Activated T-helper 2 cell treated with anti-CD3 and anti-CD28 coated beads, Interferon-gamma antibody, Interleukin-2, Interleukin-4, amounts not matched to agents 10 μg/mL and 5 μg/mL and 100 μg/mL, durations not matched to agents 14 hours and 24 hours and 36 hours (primary cell): ENCODE measurements at places on chromosomes 13 and 19.

GRCh38 chr19:35295792-35296462 is 4.0 kb downstream of the MAG start:
- no peak for DNase-seq

DNA sequence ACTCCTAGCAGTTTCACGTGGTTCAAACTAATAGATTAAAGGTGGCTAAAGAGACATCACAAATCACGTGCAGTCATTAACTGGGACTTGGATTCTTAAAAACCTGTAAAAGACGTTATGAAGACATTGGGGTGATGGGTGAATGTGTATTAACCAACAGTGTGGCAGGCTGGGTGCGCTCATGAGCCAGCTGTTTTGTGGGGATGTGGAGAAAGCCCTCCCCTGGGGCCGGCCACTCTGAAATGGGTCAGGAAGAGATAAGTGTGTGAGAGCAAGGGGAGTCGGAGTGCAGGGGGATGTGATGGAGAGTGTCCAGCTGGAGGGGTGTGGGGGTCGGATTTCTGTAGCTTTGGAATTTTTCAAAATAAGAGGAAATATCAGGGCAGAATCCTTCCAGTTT is 10.4 kb downstream of the UPF1 start:
- no peak for DNase-seq

- no peak for DNase-seq
Observed at GRCh38 chr13:94160875-94161274, 318.6 kb downstream of the DCT start.

DNA sequence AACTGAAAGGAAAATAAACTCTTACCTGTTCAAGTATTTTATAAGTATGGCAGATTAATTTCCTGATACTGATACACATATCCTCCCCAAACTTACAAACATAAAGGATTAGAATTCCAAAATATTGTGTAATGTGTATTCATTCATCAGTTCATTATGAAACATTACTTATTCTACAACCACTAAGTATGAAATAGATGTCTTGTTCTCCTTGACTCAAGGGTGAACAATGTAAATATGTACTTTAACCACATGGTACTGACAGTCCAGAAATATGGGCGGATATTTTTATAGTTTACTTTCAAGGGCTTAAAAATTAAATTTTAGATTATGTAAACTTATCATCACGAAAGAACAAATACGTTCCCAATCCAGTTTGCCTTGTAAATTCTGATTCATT is 334.0 kb downstream of the LIG4 start:
- DNase-seq: no peak

GRCh38 chr13:93984876-93985275 is 494.6 kb downstream of the DCT start:
- no peak for DNase-seq

- no peak for DNase-seq
Observed at GRCh38 chr13:77239312-77239711, 87.6 kb downstream of the MYCBP2 start.

- DNase-seq: no peak
Observed at GRCh38 chr13:46265292-46265691, 53.6 kb downstream of the LRRC63 start.

DNA sequence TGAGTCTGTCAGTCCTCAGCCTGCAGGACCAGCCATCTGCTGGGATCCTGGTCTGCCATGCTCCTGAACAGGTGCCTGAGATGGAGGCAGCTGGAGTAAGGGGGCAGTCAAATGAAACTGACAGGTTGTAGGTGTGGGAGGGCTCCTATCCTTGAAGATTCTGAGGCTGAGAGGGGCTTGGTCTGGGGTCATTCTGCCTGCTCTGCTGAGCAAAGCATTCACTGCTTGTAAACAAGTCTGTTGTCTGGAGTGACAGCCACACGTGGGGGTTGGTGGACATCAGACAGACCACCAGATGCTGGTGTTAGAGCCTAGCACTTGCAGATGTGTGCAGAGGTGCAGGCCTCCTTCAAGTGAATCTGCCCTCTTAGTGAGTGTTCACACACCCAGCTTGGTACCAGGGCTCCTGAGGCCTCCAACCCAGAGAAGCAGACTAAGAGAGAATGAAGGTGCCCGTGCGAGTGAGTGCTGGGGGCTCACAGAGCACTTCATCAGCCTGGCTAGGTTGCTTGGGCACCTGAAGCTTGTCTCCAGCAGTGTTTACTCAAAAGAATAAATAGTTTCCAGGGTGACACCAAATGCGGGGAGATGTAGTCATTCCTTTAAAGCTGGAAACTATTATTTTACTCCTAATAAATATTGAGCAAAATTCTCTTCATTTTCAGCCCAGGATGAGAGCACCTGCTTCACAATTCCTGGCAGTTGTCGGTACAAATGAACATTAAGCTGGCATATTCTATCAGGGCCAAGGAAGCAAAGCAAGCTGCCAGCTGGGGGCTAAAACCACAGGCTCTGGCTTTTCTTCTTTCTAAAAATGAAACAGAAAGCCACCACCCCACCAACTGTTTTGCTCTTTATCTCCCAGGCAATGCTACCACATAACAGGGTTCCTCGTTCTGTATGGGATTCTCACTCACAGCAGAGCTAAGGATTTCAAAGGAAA is 82.3 kb downstream of the RNASEH2B start:
- DNase-seq: peak; percentile 41

GRCh38 chr19:1901940-1902404 is 3.2 kb upstream of the ADAT3 start:
- DNase-seq: no peak

DNA sequence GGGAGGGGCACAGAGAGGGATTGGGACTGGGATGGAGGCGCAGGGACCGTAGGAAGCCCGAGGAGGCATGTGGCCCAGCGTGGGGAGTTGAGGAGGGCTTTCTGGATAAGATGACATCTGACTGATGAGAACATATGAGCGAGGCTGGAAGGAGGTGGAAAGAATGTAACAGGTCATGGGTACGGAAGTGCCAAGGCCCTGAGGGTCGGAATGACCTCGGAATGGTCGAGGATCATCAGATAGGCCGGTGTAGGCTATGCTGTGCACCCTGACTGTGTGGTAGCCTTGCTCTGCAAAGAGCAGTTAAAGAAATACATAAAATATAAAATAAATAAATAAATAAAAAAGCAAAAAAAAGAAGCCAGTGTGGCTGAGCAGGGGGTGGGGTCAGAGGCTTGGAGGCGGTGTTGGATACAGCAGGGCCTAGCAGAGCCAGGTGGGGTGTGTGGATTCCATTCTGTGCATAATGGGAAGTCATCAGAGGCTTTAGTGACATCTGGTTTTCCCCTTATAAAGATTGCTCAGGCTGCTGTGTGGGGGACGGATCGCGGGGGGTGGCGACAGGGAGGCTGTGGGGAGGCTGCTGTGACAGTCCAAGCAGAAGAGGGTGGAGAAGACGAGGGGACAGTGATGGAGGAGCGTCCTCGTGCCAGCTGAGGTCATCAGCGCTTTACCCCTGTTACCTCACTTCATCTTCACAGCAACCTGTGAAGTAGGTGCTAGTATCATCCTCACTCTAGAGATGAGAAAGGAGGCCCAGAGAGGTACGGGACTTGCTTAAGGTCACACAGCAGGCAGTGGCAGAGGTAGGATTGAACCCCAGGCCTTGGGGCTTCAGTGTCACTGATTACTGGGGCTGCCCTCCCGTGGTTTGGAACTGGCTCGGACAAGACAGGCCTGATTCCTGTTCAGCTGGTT is 5.0 kb downstream of the PAK4 start:
- DNase-seq: no peak

GRCh38 chr19:16112778-16113177 is 1.1 kb downstream of the RAB8A start:
- DNase-seq: no peak

DNA sequence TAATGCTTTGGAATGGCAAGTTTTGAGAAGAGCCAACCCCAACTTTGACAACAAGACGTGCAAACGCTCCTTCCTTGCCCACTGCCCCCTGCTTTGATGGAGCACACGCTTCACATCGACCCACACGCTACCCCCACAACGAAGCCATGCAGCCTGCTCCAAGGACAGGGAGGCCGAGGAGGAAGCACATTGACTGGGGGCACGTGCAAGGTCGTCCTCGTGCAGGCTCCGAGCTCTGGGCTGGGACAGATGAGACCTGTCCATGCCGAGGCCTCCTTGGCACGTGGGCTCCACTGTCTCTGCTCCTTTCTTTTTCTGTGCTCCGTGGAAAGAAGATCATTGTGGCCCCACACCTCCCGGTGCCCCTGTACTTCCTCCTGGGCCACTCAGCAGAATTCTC is 309.0 kb downstream of the TEX29 start:
- no peak for DNase-seq

DNA sequence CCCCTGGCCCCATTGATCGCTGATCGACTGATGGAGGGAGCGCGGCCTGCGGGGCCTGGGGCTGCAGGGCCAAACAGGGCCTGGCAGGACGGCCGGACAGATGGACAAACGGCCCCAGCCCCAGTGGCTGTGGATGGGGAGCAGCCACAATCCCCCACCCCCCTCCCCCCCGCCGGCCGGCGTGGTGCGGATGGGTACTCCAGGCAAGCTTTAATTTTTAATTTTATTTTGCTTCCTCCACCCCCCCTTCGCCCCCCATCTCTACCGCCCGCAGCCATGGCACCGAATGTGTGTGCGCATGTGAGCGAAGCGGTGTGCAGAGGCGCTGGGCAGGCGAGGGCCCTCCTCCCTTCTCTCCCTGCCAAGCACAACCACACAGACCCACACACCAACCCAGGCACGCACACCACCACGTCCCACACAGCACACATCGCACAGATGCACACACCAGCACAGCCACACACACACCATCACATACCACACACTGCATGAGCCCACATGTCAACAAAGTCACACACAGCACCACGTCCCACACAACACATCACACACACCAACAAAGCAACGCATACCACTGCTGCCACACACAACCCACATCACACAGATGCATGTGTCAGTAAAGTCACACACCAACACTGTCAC is 12.4 kb downstream of the ERFL start:
- DNase-seq: no peak

GRCh38 chr19:2454962-2455850 is 1.6 kb downstream of the LMNB2 start:
- DNase-seq: no peak

DNA sequence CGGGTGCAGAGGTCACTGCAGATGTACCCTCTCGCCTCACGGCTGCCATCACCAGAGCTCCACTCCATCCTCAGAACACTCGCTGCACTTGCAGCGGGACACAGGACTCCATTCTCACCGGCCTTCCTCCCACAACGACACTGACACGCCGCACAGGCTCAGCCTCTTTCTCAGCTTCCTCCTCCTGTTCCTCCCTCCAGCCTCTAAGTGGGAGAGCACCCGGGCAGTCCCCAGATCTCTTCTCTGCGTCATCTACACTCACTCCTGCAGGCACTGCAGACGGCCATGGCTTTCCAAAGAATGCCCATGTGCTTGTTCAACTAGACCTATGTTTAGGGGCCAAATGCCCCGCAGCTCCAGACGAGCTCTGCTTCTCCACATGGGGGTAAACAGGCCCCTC is 14.3 kb upstream of the FKRP start:
- DNase-seq: no peak

DNA sequence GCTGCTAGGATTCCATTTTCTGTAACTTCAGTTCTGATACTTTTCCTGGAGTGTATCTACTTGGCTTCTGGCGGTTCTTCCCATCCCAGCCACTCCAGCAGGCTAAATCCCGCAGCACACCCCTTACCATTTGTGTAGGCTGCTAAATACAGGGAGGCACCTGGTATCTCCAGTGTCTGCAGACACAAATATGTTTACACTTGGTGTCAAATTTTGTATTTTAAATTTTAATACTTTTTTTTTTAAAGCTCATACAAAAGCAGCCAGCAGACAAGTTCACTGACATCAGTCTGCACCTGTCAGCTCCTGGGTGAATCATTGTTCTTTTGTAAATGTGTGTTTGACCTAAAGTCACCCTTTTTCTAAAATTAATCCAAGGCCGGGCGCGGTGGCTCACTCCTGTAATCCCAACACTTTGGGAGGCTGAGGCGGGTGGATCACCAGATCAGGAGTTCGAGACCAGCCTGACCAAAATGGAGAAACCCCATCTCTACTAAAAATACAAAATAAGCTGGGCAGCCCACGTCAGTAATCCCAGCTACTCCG is 3.4 kb upstream of the ZSCAN4 start:
- DNase-seq: no peak

DNA sequence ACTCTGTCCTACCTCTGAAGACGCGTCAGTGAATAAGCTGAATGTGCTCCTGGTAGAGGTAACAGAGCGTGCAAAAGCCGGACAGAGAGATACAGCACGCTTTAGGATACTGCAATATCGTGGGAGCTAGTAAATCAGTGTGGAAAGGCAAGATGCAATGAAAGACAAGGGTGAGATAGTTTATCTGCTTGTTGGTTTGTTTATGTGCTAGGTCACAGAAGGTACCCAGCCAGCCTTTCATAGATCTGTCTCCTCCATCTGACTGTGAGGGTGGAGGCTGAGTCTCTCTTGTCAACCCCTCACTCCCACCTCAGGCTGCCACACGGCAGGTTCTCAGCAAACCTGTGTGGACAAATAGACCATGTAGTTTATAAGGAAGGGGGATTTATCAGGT is 904 bp upstream of the GIPC1 start:
- no peak for DNase-seq

- DNase-seq: no peak
Observed at GRCh38 chr19:15181394-15181793, 19.4 kb downstream of the NOTCH3 start.

- DNase-seq: no peak
Observed at GRCh38 chr13:110685305-110686020, 20.5 kb downstream of the CARS2 start.

GRCh38 chr13:107124730-107125129 is 556.8 kb upstream of the ARGLU1 start:
- DNase-seq: no peak

GRCh38 chr19:16064209-16064889 is 11.9 kb upstream of the TPM4 start:
- no peak for DNase-seq

DNA sequence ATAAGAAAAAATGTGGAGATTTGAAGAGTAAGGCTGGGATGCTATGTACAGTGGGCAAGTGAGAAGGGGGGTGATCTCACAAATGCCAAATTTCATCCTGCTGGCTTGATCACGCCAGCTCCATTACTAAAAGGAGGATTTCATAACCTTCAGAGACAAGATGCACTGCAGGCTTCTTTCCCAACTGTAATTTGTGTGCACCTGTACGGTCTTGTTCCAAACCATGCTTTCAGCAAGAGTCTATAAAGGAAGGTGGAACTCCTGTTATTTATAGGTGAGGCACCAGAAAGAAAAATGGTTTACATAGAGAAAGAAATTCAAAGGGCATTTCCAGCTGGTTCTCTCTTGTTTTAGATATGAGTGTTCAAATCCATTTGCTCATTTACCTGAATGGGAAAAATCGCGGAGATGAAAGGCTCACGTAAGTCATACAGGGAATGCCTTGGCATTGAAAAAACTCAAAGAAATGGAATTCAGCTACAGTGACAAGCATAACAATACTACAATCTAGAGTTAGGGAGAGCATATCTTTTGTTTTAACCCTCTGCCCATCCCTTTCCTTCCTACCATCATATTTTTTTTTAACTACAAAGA is 13.3 kb downstream of the EFNB2 start:
- no peak for DNase-seq

GRCh38 chr13:51770681-51771417 is 33.1 kb downstream of the DHRS12 start:
- no peak for DNase-seq

GRCh38 chr19:1316466-1316865 is 30.8 kb downstream of the EFNA2 start:
- DNase-seq: no peak

GRCh38 chr19:15432629-15433518 is 14.1 kb upstream of the AKAP8L start:
- peak; percentile 94 for DNase-seq
